Keratinocyte (primary cell): ENCODE measurements at places on chromosomes 1 and 21. TPM values are rescaled to one million over a fixed set of nuclear protein-coding genes. Genes with fewer than 3 reads are reported as not detected.

- DNase-seq: no peak
- H3K27ac ChIP-seq: no peak overlapping the region
- no peaks in the 10 kb centered on the region for H3K27me3 ChIP-seq
- H3K36me3 ChIP-seq: no peaks in the 10 kb centered on the region
Measured at GRCh38 chr1:65056866-65057265, 90.5 kb upstream of the JAK1 start.

Gene TSPAN2
- 0.26 to 1.1 TPM (median 0.37 TPM) in 3 replicates for polyA plus RNA-seq

- no peak for DNase-seq
- no peaks in the 10 kb centered on the region for H3K27me3 ChIP-seq
- H3K4me3 ChIP-seq: no peak overlapping the region
- H3K27ac ChIP-seq: no peak overlapping the region
- no peaks in the 10 kb centered on the region for H3K4me1 ChIP-seq
Measured at GRCh38 chr1:108605633-108606032, 45.7 kb downstream of the EEIG2 start.

DNA sequence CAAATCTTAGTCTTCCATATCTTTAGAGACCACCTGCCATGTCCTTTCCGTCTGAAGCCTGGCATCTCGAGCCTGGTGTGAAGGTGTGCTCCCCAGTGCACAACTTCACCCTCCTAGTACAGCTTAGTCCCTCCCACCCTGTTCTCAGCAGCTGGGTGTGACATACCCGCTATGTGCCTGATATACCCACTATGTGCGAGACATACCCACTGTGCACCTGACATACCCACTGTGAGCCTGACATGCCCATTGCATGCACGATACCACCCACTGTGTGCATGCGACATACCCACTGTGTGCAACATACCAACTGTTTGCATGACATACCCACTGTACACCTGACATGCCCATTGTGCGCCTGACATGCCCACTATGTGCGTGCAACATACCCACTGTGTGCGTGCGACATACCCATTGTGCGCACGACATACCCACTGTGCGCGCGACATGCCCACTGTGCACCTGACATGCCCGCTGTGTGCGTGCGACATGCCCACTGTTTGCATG, 3.0 kb upstream of the RRP1 start:
- DNase-seq: no peak
- H3K36me3 ChIP-seq: peaks cover 2% of the 10 kb centered on the region
- H3K27ac ChIP-seq: no peak overlapping the region
- no peaks in the 10 kb centered on the region for H3K27me3 ChIP-seq
- H3K4me1 ChIP-seq: peaks cover 34% of the 10 kb centered on the region

GRCh38 chr1:193241132-193241827, 54.9 kb upstream of the B3GALT2 start:
- H3K27ac ChIP-seq: no peak overlapping the region
- no peaks in the 10 kb centered on the region for H3K36me3 ChIP-seq
- H3K4me3 ChIP-seq: no peak overlapping the region
- no peaks in the 10 kb centered on the region for H3K27me3 ChIP-seq
- no peak for DNase-seq

Gene MAP3K21
- 4.4 to 6.4 TPM (median 4.5 TPM) in 3 replicates for polyA plus RNA-seq

DNA sequence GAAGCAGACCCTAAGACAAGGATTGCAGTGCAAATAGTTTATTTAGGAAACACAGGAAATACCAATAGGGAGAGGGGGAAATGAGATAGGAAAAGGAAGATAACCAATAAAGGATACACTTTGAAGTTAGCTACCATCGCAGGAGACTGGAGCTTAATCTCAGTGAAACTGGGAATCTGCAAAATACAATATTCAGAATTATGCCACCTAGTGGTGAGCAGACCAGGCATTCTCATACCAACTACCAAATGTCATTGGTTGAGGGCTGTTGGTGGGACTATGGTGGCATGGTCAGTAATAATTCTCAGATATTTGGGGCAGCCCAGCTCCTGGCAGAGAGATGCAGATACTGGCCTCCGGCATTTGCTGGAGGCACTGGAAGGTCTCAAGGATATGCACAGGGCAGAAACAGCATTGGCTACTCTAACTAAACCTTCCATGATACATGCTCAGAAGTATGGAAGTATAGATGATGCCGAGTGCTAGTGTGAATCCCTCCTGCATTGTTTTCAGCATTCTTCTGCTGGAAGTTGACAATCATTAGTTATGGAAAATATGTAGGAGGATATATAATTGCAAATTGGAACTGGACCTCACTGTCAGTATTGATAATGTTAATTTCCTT, 11.8 kb upstream of the ZFP69B start:
- H3K4me1 ChIP-seq: no peaks in the 10 kb centered on the region
- no peak for DNase-seq
- no peaks in the 10 kb centered on the region for H3K27me3 ChIP-seq
- no peaks in the 10 kb centered on the region for H3K36me3 ChIP-seq
- H3K4me3 ChIP-seq: no peak overlapping the region

DNA sequence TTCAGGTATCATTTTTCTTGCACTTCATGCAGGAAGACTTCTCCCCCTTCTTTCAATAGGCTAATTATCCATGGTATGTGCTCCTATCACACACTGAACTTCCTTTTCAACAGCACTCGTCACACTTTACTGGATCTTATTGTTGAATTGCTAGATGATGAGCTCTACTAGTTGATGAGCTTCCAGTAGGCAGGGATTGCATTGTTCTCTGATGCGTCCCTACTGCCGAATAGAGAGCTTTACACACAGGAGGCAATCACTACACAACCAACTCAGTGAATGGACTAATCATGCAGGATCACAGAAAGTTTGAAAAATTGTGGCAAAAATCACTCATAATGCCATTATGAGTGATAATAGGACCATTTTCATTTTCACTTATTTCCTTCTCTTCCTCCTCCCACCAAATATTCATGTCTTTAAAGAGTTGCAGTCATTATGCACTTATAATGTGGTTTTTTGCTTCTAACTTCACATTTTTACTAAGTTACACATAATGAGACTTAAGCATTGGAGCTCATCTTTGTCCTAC, 128.1 kb upstream of the ZNF648 start:
- H3K36me3 ChIP-seq: no peaks in the 10 kb centered on the region
- H3K27me3 ChIP-seq: no peaks in the 10 kb centered on the region
- H3K27ac ChIP-seq: no peak overlapping the region
- no peak for DNase-seq

DNA sequence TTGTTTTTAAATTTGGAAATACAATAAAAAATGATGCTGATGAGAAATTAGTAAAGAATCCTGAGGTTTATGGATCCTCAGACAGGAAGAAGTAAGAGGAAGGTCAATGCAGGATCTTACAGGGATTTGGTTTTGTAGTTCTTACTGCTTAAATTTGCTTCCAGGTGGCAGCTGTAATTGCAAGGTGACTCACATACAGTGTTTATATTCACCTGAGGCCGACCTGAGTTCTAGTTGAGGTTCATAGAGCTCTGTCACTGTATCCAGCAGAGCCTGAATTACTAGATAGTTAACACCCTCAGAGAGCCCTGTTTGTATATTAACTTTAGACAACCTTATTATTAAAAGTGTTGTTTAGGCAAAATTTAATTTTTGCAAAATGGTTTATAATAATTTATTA, 1.4 kb upstream of the WDR26 start:
- H3K36me3 ChIP-seq: no peaks in the 10 kb centered on the region
- peak overlapping the region; percentile 96 for H3K27ac ChIP-seq
- no peaks in the 10 kb centered on the region for H3K27me3 ChIP-seq

Gene DRAM2
- 50.7 to 118 TPM (median 117 TPM) in 3 replicates for polyA plus RNA-seq

Gene SEMA4A
- 5.7 to 11.0 TPM (median 7.9 TPM) in 3 replicates for polyA plus RNA-seq

GRCh38 chr1:157596384-157596783, 1.5 kb downstream of the FCRL4 start:
- DNase-seq: no peak
- no peak overlapping the region for H3K27ac ChIP-seq
- H3K27me3 ChIP-seq: no peaks in the 10 kb centered on the region
- H3K36me3 ChIP-seq: no peaks in the 10 kb centered on the region
- no peak overlapping the region for H3K4me3 ChIP-seq

Gene SYPL2
- polyA plus RNA-seq: not detected in 3 replicates
